Activated naive CD4-positive, alpha-beta T cell treated with anti-CD3 and anti-CD28 coated beads, Interleukin-2, amount 10 ng/mL, durations not matched to agents 5 hours and 36 hours (primary cell): ENCODE measurements at places on chromosomes 2 and 18. TPM values are rescaled to one million over a fixed set of nuclear protein-coding genes. Genes with fewer than 3 reads are reported as not detected.

The OXER1 gene
- not detected for total RNA-seq

The ADCY3 gene
- total RNA-seq, result 35.2 TPM

The SLC35G4 gene
- not detected for total RNA-seq

The DCDC2C gene
- not detected for total RNA-seq

The C2orf15 gene
- total RNA-seq, result 0.79 TPM

The ACADL gene
- total RNA-seq, result not detected

The UGT1A8 gene
- total RNA-seq, result not detected

The NYAP2 gene
- not detected for total RNA-seq
